HCT116 (cell line): ENCODE measurements at places on chromosomes 13 and 19.

GRCh38 chr19:35609851-35610353 is 2.6 kb upstream of the HAUS5 start:
- DNase-seq, result no peak

- DNase-seq, result peak; percentile 38
These were observed 59.9 kb downstream of the LIG4 start for GRCh38 chr13:108155185-108156106.

GRCh38 chr13:46116653-46117502 is 12.0 kb upstream of the CPB2 start:
- no peak for DNase-seq

DNA sequence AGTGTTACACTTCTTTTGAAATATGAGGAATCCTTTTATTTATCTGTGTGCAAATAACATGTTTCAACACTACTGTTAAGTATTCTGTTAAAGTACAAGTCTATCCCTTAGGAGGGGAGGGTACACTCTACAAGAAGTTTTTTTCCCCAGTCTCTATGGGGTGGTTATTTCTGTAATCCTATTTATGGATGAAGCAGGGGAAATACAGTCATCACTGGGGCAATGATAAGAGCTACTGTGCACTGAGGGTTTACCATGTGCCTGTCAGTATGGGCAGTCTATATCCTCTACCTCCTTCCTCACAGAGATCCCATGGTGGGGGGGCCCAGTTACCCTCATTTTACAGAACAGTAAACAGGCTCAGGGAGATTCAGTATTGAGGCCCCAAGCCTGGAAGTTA is 16.6 kb upstream of the TRIM13 start:
- DNase-seq, result no peak

- no peak for DNase-seq
These were observed 94.6 kb downstream of the LRCH1 start for GRCh38 chr13:46647512-46648065.

GRCh38 chr13:29160862-29161261 is 340.7 kb downstream of the MTUS2 start:
- no peak for DNase-seq
